ENCODE measurements at places on chromosomes 1 and 21. TPM values are rescaled to one million over a fixed set of nuclear protein-coding genes. Genes with fewer than 3 reads are reported as not detected.

Gene LIPI
- total RNA-seq = not detected

Gene LGR6
- 0.69 TPM for total RNA-seq

Gene HES3
- total RNA-seq = not detected

Gene OR6N1
- not detected for total RNA-seq

Gene CEP350
- 60.6 TPM for total RNA-seq

Gene TBX15
- total RNA-seq = 0.07 TPM

Gene HAO2
- total RNA-seq = not detected

Gene ADAMTS4
- 4.0 TPM for total RNA-seq

Gene DCST1
- total RNA-seq = 0.10 TPM

Gene SERBP1
- total RNA-seq = 288 TPM

Gene C1orf226
- 0.19 TPM for total RNA-seq

GRCh38 chr1:109502364-109502851 lies 7.1 kb downstream of the AMIGO1 start:
- DNase-seq = peak; percentile 43

- no peak for DNase-seq
Measured at GRCh38 chr1:26739329-26739914, 43.6 kb downstream of the ARID1A start.

GRCh38 chr1:223654083-223654482 lies 11.4 kb downstream of the CAPN8 start:
- no peak for DNase-seq

- no peak for DNase-seq
Measured at GRCh38 chr21:43624339-43624738, 34.9 kb downstream of the HSF2BP start.

DNA sequence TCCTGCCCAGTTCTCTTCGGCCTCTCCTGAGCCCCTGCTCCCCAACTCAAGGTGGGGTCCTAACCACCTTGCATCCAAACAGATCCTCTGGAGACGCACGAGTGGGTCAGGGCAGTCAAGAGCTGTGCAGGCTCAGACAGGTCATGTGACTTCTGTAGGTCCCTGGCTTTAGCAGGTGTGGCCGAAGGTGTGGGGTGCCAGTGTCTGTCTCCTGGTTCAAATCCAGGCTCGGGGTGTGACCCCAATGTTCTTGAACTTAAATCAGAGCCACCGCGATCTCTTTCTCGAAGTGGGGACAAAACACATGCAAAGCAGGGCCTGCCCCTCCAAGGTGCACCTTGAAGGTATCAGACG lies 27.4 kb upstream of the ECE1 start:
- DNase-seq = no peak

- DNase-seq = no peak
Measured at GRCh38 chr1:66282891-66283621, 250.9 kb upstream of the SGIP1 start.

GRCh38 chr1:44010935-44011471 lies 19.6 kb downstream of the CCDC24 start:
- DNase-seq = no peak

DNA sequence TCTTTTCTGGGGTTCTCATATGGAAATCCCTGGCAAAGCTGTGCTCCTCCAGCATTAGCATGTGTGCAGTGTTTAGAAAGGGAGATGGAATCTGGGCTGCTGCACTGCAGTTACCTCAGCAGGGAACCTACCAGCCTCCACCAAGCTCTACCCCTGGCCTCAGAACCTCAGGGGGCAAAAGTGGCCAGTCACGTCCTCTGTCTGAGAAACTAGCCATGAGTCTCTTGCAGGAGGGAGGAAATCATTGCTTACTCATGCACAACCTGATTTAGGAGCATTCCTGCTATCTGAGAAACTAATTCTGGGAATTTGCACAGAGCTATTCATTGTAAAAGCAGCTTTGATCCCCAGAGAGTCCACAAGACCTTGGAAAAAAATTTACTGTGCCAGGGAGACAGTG lies 80.6 kb upstream of the IPO9 start:
- no peak for DNase-seq

DNA sequence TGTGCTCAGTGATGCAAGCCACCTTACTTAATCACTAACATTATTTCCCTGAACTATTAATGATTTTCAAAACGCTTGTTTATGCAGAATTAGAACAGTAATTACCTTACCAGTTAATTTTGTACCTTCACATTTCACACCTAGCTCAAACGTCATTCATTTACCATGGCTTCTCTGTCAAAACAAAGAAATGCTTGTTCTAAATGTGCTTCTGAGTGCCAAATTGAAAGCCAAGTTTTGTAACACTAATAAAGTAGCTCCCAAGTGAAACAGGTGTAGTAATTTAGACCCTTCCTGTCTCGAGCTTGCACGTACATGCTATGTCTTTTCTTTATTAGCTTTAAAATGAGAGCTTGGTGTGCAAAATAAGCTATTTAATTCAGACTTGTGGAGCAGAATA lies 533.7 kb upstream of the PKN2 start:
- no peak for DNase-seq

DNA sequence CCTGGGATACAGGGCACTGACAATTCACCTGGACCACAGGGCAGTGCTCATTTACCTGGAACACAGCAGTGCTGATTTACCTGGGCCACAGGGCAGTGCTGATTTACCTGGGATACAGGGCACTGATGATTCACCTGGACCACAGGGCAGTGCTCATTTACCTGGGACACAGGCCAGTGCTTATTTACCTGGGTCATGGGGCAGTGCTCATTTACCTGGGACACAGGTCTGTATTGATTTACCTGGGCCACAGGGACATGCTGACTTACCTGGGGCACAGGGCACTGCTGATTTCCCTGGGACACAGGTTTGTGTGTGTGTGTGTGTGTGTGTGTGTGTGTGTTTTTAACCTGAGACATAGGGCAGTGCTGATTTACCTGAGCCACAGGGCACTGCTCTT lies 261.7 kb downstream of the MATN1 start:
- DNase-seq = no peak

GRCh38 chr1:241611736-241612135 lies 28.4 kb downstream of the CHML start:
- DNase-seq = no peak

GRCh38 chr1:90319918-90320317 lies 325.0 kb downstream of the ZNF326 start:
- DNase-seq = no peak

All from activated T-cell treated with anti-CD3 and anti-CD28 coated beads, Interleukin-2, amount 50 U/mL, for 72 hours (primary cell).